ENCODE measurements at places on chromosomes 2 and 18.
A peak's percentile ranks its signal among the peaks of the same experiment; 100 is the strongest.

- DNase-seq = no peak
Measured at GRCh38 chr18:57052759-57053158, 94.1 kb upstream of the BOD1L2 start.

- peak; percentile 47 for DNase-seq
Measured at GRCh38 chr2:216109962-216110614, 940 bp downstream of the XRCC5 start.

DNA sequence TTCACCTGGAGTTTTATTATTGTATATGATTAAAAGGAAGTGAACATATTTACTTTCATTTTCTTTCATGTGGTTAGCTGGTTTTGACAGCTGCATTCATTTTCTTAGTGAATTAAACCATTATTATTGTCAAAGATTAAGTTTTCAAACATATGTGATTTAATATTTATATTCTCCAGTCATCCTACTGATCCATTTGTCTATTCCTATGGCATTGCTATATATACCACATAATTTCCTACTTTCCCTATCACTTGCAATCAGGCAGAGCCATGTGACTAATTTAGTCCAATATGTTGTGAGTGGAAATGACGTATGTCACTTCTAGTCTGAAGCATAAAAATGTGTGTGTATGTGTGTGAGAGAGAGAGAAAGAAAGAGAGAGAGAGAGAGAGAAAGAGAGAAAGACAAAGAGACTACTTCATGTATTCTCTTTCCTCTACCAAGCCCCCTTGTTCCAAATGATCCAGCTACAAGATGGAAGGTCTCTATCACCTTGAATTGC lies 12.0 kb upstream of the TACR1 start:
- DNase-seq = no peak

GRCh38 chr2:188952901-188953300 lies 21.3 kb upstream of the COL3A1 start:
- no peak for DNase-seq

DNA sequence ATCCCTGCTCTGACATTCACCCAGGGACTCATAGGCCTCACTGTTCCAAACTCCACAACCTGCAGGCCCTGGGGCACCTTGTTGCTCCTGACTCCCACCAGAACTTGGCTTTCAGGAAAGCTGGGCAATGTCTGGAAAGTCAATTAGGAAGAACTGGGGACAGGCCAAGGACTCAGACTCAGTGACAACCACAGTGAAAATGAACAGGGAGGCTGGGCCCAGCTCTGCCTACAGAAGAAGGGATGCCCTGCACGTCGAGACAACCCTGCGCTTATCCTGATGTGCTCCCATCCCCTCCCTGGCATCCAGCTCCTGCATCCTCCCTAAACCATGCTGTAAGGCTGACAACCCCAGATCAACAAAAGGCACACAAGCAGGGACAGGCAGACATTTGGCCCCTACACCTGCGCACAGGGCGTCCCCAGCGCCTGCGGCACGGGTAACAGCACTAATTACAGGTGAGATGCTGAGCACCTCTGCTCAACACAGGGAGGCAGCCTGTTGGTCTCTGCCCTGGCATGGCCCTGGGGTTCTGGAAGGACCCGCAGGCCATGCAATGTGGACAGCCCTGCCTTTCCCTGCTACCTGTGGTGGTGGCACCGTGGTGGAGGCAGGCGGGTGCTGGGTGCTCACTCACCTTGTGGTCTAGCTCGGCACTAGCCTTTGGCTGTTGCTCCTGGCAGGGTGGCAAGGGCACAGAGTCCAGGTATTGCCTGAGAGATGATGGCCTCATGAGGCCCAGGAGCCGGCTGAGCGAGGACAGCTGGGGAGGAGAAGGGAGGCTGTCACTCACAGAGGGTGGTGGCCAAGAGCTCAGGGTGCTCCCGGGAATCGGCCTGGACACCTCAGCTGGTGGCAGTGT lies 23.6 kb upstream of the SEMA4C start:
- no peak for DNase-seq

DNA sequence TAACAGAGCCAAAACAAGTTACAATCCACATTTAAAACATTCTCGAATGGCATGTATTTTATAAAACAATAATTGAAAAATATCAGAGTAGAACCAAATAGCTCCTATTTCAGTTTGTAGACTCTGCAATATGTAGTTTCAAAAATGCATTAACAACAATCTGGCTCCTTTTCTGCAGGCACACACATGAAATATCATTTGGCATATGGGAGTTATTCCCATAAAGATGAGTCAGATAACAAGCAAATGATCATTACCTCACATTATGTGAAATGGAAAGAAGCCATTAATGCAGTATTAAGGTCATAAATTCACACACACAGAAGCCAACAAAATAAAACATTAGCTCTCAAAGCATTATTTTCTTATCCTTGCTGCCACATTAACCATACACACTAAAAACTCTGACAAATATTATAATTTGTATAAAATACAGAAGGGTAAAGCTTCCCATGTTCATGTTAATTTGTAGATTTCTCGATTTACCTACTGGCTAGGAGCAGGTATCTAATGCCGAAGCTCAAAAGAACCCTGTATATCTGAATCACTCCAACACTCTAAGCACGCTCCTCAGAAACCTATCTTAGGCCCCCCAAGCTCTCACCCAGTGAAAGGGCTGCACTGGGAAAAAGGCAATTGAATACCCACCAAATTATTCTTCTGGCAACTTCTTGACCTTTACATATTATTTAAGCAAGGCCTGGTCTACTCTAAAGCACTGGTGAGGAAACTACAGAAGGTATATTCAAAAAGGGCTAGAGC lies 13.8 kb downstream of the NBAS start:
- DNase-seq = no peak

GRCh38 chr2:197268786-197269584 lies 41.6 kb downstream of the ANKRD44 start:
- DNase-seq = peak; percentile 73

All from M059J (cell line).